Stimulated activated CD4-positive, alpha-beta T cell treated with anti-CD3 and anti-CD28 coated beads, Interleukin-1b, Interleukin-23, amount 100 ng/mL, for 1 hour (primary cell): ENCODE measurements at places on chromosomes 4 and X.

DNA sequence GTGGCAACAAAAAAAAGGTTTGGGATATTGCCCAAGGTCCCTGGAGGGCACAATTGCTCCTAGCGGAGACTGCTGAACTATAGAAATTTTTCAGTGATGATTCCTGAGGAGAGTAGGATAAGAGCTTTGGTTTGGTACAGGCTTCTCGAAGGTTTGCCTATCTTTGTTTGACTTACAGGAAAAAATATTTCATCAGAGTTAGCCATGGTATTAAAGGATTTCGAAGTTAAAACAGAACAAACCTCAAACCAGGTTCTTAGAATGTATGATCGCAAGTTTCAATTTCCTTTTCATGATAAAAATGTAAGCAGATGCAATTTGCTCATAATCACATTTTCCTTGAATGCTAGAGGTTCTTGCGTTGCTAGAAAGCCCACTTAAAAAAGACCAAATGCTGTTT, 1.7 kb downstream of the EGFL6 start:
- no peak for DNase-seq

GRCh38 chrX:37686996-37687395, 1.4 kb downstream of the XK start:
- DNase-seq = no peak

DNA sequence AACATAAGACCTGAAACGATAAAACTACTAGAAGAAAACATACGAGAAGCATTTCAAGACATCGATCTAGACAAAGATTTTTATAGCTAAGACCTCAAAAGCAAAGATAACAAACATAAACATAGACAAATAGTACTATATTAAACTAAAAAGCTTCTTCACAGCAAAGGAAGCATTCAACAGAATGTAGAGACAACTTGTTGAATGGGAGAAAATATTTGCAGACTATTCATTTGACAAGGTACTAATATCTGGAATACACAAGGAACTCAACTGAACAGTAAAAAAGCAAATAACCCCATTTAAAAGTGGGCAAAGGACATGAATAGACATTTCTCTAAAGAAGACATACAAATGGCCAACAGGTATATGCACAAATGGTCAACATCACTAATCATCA, 49.8 kb downstream of the MANBA start:
- no peak for DNase-seq

GRCh38 chrX:20294284-20294683, 27.6 kb upstream of the RPS6KA3 start:
- DNase-seq = no peak

- DNase-seq = no peak
Observed at GRCh38 chr4:139267301-139267700, 12.7 kb downstream of the MGARP start.

DNA sequence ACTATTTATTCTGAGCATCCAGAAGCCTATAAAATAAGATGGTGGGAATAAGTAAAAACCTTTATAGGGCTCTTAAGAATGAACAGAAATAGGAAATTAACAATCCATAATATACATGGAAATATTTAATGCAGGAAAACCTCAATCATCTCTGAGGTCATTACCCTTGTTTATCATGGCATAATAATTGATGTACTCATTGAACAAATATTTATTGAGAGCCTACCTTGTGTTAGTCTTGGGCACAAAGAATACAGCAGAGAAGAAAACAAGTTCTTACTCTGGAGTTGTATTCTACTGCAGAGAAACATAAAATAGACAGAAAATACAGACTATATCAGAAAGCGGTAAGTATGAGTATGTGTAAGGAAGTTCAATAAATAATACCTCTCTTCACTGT, 167.2 kb downstream of the COX18 start:
- no peak for DNase-seq

- DNase-seq = no peak
Observed at GRCh38 chr4:87071401-87071800, 136.6 kb downstream of the AFF1 start.

- DNase-seq = no peak
Observed at GRCh38 chr4:123325241-123325681, 71.3 kb upstream of the SPRY1 start.

DNA sequence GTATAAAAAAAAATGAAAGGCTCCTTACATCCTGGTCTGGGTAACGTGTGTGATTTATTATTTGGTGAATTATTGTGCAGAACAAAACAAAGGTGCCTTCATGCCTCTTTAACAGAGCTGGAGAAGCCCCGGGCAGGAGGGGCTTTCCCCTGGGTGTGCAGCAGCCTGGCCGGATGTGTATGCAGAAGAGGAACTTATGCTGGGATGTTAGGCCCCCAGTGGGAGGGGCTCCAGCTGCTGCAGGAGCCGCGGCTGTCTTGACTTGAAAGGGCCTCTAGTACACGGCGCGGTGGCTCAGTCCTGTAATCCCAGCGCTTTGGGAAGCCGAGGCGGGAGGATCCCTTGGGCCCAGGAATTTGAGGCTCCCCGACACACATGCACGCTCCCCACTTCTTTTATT, 16.0 kb downstream of the CCNQ start:
- DNase-seq = peak; percentile 32

DNA sequence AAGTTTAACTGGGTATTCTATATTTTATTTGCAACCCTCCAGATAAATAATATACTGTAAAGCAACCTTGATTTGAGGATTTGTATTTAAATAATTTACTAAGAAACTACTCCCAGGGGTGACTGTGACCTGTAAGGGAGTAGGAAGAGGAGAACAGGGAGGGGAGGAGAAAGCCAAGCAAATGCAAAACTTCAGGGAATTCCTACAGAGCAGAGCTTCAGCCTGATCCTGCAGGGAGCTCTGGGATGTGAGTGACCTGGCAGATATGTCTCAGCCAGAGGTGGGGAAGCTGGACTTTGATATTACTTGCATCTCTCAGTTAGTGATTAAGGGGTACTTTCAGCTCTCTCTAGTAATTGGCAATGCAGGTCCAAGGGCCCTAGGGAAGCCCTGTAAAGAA, 302.0 kb downstream of the FRMPD4 start:
- DNase-seq = no peak

GRCh38 chrX:96705905-96706304, 21.3 kb downstream of the DIAPH2 start:
- DNase-seq = no peak

- DNase-seq = no peak
Observed at GRCh38 chrX:132046533-132046932, 23.4 kb downstream of the STK26 start.

- no peak for DNase-seq
Observed at GRCh38 chrX:291411-291901, 10.3 kb downstream of the PLCXD1 start.

DNA sequence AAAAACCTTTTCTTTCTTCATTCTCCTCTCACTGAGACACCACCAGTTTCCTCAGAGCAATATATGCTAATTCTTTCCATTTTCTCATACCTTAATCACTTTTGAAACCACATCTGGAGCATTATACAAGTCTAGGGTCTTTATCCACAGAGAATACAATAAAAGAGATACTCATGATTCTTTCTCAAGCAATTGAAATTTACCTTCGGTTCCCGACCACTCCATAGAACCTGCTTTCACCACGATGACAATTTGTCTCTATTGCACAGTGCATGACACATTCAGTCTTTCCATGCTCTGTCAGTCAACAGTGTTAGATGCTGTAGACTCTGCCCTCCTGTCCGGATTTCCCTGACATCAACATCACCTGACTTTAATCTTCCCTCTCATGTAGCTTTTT, 409.3 kb upstream of the NWD2 start:
- no peak for DNase-seq

GRCh38 chr4:140237616-140238350, 83.8 kb upstream of the MAML3 start:
- no peak for DNase-seq

DNA sequence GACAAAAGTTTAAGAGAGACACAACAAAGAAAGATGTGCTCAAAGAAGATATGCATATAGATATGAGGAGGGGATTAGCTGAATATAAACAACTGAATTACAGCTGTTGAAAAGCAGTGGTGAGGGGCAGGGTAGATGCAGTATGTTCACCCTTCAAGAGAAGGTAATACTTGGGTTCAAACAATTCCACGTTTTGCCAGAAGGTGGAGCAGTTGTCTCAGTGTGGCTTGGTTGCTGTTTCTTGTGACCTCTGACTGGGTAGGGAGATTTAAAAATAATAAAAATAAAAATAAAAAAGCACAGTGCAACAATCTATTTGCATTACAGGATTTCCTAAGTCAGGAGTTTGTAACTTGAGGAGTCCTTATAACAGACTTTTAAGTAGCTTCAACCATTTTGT, 23.3 kb downstream of the PHOX2B start:
- no peak for DNase-seq

DNA sequence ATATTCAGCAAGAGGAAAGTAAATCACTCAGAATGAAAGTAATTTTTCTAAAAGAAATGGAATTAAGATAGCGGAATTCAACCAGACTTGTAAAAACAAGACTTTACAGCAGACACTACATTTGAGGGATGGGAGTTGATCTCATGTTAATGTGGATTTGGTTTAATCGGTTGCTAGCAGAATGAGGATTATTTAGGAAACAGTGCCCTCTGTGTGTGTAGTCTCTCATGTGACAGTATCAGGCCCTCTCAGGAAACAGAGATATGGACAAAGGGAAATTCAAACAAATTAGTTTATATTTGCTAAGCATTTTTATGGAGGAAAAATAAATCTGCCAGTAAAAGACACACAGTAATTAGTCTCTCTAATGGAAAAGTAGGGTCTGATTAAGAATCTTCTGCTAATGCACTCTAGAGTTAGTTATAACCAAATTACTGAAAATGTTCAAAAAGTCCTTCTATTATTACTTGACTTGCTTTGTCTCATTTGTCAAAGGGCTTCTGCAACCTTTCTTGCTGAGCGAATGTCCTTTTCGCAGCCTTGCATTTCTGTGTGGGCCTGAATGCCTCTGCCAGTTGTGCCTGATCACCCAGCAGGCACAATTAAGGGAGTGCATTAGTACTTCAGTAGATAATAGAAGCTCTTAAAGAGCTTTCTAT, 1282.3 kb upstream of the TENM3 start:
- no peak for DNase-seq

GRCh38 chr4:153346031-153346430, 1.5 kb downstream of the MND1 start:
- no peak for DNase-seq
